ENCODE measurements at places on chromosomes 5 and 9. TPM values are rescaled to one million over a fixed set of nuclear protein-coding genes. Genes with fewer than 3 reads are reported as not detected.

- DNase-seq, result no peak
These were observed 144.7 kb downstream of the OSTF1 start for GRCh38 chr9:75233011-75233410.

GRCh38 chr5:168295574-168296201 lies 4.2 kb downstream of the WWC1 start:
- DNase-seq, result peak; percentile 64

DNA sequence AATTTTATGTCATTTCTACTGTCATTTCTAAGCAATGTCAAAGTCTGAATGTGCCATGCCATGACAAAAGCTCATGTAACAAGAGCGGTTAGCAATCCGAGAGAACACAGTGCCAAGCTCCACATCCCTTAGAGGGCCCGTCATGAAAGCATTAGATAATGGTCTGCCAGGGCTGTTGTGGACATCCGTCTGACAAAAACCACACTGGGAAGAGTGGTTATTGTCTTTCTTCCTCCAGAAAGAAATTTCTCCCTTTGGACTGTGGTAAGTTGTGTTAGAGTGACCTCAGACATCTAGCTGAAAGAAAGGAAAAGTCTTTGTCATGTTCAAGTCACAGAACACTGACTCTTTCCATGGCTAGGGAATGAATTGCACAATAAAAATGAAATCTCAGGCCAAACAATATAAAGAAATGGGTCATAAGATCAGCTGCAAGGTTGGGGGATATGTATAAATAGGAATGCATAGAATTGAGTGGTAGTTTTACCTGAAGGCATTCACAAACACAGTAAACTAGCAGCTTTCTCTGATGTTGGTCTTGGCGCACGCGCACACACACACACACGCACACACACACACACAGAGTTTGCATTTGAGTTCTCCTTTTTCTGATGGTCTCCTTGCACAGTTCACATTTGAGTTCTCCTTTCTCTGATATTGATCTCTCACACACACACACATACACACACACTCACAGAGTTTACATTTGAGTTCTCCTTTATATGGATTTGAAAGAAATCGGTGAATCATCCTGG lies 5.3 kb downstream of the SLC1A3 start:
- DNase-seq, result no peak

DNA sequence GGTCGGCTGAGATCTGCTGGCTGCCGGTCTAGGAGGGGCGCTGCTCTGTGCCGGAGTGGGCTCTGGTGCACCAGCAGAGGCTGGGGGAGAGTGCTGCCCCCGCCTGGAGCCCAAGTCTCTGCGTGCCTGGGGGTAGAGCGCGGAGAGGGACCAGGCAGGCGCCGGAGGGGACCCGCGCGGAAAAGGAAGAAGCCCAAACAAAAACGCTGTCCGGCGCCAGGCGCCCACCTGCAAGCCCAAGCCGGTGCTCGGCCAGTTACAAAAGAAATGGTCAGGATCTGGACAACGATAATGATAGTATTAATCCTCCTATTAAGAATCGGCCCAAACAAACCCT lies 571 bp upstream of the S1PR3 start:
- no peak for DNase-seq

DNA sequence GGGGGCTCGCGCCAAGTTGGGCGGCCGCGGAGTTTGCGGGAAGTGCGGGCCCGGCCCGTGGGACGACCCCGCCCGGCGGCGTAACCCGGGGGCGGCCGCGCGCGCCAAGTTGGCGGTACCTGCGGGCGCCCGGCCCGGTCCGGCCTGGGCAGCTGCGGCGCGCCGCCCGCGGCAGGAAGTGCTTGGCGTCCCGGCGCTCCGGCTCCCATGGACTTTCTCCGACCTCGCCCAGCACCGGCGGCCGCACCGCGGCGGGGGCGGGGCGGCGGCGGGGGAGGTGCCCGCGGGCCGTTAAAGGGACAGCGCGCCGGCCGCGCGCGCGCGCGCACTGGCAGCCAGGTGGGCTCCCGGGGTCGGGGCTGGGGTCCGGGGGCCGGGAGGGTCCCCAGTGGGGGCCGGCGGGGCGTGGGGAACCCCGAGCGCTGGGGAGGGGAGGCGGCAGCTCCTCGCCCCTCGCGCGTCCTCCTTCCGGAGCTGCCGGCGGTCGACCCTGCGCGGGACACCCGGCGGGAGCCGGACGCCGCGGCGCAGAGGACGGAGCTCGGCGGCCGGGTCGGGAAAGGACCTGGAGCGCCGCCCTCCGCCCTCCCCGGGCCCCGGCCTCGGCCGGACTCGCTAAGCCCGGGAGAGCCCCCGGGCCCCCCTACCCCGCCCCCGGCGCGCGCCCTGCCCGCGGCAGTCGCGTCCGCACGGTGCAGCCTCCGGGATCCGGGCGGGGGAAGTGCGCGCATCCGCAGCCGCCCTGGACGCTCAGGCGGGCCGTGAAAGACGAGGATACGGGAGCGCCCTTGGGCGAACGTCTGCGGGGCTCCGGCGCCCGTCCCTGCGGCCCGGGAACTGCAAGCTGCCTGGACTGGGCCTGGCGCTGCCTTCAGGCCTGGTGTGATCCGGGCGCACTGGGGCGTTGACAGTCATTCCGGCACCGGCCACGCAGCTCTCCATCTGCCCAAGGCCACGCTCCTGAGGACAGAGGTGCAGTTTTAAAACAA lies at the start of gene NACC2:
NACC2 (minus strand) TSS at position 220 of the 989 bp plus-strand sequence. CDS start 44,768 bp downstream, outside the sequence.
- DNase-seq, result peak; percentile 64

F2RL2 gene
- polyA plus RNA-seq, result 2.6 TPM

DNA sequence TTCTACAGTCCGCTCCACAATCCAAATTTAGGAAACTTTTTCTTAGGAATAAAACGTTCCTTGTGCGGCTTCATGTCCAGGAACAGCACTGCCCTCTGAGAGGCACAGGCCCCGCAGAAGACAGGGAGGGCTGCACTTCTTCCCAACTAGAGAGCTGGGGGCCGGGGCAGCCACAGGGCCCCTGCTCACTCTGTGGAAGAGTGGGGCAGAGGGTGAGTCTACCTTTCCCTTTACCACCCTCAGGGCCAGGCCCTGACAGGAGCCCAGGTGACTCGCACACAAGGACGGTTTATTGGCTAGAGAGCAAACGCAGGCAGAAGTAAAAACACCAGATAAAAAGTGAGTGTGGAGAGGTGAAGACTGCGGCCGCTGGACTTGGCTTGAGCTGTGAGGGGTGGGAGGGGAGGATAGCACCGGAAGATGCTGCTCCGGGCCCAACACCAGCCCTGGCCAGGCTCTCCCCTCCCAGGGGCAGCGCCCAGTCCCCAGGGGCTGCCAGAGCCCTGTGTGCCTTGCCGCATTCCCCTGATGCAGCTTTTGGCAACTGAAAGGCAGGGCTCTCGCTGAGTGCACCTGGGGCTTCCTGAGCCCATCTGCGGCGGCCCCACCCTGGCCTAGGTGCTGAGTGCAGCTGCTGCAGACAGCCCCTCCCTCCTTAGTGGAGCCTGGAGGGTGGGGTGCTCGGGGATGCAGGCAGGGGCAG lies 20.2 kb downstream of the SH3GLB2 start:
- DNase-seq, result no peak

ARL14EPL gene
- not detected for polyA plus RNA-seq

DNA sequence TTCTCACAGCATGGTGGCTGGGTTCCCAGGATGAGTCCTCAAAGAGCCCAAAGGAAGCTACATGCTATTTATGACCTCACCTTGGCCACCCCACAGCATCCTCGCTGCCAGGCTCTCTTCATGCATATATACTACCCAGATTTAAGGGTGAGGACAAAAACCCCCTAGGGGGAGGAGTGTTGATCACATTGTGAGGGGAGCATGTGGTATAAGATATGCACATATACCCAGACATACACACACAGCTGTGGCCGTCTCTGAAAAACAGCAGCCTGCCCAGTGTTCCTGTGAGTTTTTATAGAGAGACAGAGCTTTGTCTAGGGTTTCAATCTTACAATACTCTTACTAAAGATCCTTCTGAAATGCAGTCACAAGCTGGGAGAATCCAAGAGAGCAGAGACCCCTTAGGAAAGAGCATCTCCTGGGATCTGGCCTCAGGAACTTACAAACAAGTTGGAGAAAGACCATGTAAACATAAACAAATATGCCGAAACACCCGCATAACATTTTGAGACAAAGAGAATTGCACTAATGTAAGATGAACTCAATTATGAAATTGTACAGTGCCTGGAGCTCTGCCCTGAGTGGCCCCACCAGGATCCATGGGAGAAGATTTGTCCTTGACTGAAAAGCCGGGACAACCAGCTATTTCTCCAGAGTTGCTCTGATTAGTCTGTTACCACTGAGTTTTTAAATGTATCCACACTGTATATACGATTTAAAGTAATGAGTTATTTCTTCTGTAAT lies 146.4 kb downstream of the GADD45G start:
- DNase-seq, result no peak

- no peak for DNase-seq
These were observed 41.3 kb upstream of the PHYKPL start for GRCh38 chr5:178273665-178274541.

ZBTB26 gene
- polyA plus RNA-seq, result 9.8 TPM

DNA sequence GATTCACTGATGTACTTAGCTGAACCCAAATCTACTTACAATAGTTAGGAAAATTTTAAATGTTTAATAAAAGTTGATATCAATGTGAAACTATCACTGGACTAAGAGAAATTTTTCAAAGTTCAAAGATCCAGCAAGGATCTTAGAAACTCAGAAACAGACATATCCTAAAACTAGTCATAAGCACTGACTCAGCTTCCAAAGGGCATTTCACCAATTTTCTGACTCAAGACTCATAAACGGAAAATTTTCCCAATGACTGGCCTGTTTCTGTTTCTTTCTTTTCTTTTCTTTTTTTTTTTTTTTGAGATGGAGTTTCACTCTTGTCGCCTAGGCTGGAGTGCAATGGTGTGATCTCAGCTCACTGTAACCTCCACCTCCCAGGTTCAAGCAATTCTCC lies 66.6 kb downstream of the CDC14B start:
- DNase-seq, result no peak

- peak; percentile 31 for DNase-seq
These were observed 257.6 kb downstream of the NFIB start for GRCh38 chr9:14056316-14056861.

- DNase-seq, result no peak
These were observed 200.2 kb upstream of the PANK3 start for GRCh38 chr5:168779333-168779732.

Data from muscle of back (tissue), 13 donors.